Calu3 (cell line): ENCODE measurements at places on chromosomes 11 and 22. TPM values are rescaled to one million over a fixed set of nuclear protein-coding genes. Genes with fewer than 3 reads are reported as not detected.
A peak's percentile ranks its signal among the peaks of the same experiment; 100 is the strongest.

GRCh38 chr11:10556590-10556989, 11.9 kb downstream of the LYVE1 start:
- peaks cover 33% of the 10 kb centered on the region for H3K4me1 ChIP-seq
- H3K4me3 ChIP-seq = no peak overlapping the region
- no peaks in the 10 kb centered on the region for H3K27me3 ChIP-seq
- peak overlapping the region; percentile 3 for H3K27ac ChIP-seq

GRCh38 chr22:43852573-43853327, 9.6 kb downstream of the SULT4A1 start:
- H3K36me3 ChIP-seq = no peaks in the 10 kb centered on the region
- DNase-seq = no peak
- no peak overlapping the region for H3K27ac ChIP-seq
- H3K4me1 ChIP-seq = no peaks in the 10 kb centered on the region
- H3K4me3 ChIP-seq = no peak overlapping the region
- H3K27me3 ChIP-seq = no peaks in the 10 kb centered on the region

DNA sequence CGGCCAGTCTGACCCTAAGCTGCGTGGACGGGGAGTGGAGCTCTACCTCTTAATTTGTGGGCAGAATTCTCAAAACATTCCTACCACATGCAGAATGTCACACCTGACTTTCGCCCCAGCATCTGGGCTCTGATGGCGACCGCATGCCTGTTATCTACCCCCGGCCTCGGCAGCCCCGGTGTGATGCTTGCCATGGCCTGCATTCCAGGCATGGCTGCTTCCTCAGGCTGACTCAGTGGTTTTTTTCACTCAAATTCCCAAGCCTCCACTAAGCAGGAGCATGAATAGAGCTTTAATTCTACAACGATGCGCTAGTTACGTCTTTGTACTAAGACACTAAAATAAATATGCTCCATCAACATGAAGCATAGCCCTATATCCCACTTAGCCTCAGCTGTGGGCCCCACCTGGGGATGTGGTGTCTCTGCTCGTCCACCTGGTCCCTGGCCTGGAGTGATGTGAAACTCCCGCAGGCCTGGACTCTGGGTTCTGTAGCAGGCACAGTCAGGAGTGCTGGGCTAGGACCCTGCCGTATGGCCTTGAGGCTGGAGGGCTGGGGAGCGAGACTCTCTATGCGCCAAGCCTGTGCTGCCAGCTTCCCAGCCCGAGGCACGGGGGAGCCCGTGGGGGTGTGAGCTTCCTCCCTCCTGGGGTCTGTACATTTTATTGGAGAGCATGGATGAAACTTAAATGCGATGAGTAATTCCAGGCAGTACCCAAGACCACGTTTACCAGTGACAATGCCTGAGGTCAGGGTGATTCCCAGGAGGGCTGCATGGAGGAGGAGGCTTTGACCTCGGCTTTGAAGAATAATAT, 153.2 kb downstream of the CTTN start:
- H3K4me3 ChIP-seq = no peak overlapping the region
- DNase-seq = no peak
- peaks cover 13% of the 10 kb centered on the region for H3K36me3 ChIP-seq

GRCh38 chr11:8713760-8714454, 31.3 kb downstream of the RPL27A start:
- no peak overlapping the region for H3K4me3 ChIP-seq
- peaks cover 27% of the 10 kb centered on the region for H3K36me3 ChIP-seq
- no peak for DNase-seq
- H3K27me3 ChIP-seq = no peaks in the 10 kb centered on the region
- H3K4me1 ChIP-seq = peaks cover 21% of the 10 kb centered on the region

- no peak overlapping the region for H3K27ac ChIP-seq
- H3K36me3 ChIP-seq = no peaks in the 10 kb centered on the region
- H3K4me3 ChIP-seq = no peak overlapping the region
- peaks cover 81% of the 10 kb centered on the region for H3K27me3 ChIP-seq
These were observed 363.6 kb downstream of the TTC28 start for GRCh38 chr22:28316014-28316413.

DNA sequence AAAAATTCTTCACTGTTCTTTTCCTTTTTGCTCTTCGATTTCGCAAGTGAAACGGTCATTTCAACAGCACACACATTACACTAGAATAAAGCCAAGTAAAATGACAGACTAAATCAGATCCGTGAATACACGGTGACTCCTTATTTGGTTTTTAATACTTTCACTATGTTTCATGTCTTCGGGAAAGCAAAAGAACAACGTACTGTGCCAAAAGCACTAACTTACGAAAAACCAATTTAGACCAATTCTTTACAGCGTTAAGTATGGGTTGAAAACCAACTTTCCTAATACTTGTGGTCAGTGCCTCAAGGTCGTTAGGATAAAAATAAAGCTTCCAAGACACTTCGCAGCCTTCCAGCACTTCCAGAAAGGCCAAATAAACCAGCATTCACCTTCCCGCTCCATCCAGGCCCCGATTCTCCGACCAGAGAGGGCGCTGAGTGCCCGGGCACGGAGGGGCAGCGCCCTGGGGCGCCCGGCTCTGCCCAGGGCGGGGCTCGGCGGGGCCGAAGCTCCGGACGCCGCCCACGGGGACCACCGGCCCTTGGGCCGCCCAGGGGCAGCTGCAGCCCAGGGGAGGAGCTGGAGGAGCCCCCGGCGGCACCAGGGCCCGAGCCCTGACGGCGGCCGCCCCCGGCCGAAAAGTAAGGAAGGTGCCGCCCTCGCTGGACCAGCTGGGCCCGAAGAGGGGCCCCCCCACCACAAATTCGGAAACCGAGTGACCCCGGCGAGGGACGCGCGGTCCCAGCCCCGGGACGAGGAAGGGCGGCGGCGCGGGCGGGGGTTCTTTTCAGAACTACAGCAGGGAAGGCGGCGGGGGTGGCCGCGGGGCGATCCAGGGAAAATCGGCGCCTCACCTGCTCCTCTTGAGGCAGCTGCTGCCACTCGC, 499 bp downstream of the ATL3 start:
- peaks cover 25% of the 10 kb centered on the region for H3K4me1 ChIP-seq
- H3K36me3 ChIP-seq = peaks cover 51% of the 10 kb centered on the region
- H3K27ac ChIP-seq = peak overlapping the region; percentile 84
- H3K4me3 ChIP-seq = peak overlapping the region; percentile 75

ABCG4 gene
- not detected in 2 replicates for total RNA-seq

DNA sequence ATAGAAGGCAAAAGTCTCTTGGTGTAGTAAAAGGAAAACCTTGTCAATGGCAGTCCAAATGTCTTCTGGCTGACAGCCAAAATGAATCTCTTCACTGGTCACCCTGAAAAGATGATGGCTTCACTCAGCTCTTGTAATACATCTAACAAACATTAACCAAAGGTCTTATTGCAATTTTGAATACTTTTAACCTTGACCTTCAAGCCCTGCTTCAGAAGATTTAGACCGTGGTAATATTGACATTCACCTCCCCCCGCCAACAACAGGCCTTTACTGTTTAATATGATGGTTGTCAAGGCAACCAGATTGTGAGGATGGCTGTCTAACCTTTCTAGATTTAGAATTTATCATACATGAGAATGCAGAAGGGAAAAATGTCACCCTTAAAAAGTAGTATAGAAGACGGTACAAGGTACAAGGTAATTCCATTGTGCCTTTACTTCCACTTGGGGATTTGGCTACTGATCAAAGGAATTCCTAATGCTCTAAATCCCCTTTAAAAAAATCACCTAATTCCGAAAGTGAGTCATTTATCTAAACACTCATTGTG, 342.3 kb downstream of the LARGE1 start:
- no peak overlapping the region for H3K27ac ChIP-seq
- DNase-seq = peak; percentile 5
- H3K4me1 ChIP-seq = peaks cover 27% of the 10 kb centered on the region
- H3K27me3 ChIP-seq = no peaks in the 10 kb centered on the region
- peaks cover 5% of the 10 kb centered on the region for H3K36me3 ChIP-seq
